Right renal pelvis (tissue), 4 donors: ENCODE measurements at places on chromosomes 3 and 15.
A peak's percentile ranks its signal among the peaks of the same experiment; 100 is the strongest.

- no peak for DNase-seq
Measured at GRCh38 chr3:138289260-138289659, 40.4 kb downstream of the NME9 start.

- no peak for DNase-seq
Measured at GRCh38 chr3:72405943-72406566, 442.2 kb downstream of the SHQ1 start.

DNA sequence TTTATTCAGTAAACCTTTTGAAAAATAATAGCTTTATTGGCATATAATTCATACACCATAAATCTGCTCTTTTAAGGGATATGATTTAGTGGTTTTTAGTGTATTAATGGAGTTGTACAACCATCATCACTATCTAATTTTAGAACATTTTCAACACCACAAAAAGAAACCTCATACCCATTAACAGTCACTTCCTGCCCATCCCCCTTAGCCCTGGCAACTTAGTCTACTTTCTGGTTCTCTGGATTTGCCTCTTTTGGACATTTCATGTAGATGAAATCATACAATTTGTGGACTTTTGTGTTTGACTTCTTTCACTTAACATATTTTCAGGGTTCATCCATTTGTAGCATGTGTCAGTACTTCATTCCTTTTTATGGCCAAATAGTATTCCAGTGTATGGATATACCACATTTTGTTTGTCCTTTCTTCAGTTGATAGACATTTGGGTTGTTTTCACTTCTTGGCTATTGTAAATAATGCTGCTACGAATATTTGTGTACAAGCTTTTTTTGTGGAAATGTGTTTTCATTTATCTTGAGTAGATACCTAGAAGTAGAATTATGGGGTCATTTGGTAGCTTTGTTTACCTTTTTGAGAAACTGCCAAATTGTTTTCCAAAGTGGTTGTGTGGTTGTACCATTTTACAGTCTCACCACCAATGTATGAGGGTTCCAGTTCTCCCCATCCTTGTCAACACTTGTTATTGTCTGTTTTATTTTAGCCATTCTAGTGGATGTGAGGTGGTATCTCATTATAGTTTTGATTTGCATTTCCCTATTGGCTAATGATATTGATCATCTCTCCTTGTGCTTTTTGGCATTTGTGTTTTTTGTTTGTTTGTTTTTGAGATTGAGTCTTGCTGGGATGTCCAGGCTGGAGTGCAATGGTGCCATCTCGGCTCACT, 45.8 kb downstream of the SMAD3 start:
- DNase-seq = no peak

DNA sequence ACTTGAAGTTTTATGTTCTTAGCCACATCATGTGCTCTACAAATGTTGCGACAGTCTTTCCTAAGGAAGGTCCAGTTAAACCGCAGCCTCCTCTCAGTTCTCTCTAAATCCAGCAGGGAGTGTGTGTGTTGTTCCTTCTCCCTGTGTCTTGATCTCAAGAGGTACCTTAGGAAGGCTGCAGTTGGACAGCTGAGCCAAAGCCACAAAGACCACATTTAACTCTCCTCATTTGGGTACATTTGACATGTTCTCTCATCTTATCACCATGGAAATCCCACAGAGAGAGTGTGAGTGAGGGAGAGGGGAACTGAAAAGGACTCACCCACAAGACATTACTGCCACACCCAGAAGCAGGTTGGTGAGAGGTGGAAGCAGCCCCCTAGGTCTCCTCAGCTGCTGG, 79.5 kb downstream of the CD200R1L start:
- no peak for DNase-seq

- DNase-seq = no peak
Measured at GRCh38 chr3:178703268-178703975, 167.2 kb downstream of the KCNMB2 start.

DNA sequence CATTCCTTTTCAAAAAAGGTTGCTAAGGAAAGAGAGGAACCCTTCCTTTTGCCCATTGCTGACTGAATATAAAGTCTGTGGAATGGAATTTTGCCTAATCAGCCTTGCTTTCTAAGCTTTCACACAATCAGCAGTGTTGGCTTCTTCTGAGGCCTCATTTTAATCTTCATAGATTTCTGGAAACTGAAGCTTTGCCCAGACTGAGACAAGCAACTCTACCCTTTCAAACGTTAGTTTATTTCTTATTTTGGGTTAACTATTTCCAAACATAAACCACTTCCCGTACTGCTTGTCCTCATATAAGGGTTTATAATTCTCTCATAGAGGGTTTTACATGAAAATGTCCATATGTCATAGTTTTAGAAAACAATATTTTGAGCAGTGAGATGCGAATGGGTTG, 82.9 kb downstream of the NR1D2 start:
- no peak for DNase-seq

DNA sequence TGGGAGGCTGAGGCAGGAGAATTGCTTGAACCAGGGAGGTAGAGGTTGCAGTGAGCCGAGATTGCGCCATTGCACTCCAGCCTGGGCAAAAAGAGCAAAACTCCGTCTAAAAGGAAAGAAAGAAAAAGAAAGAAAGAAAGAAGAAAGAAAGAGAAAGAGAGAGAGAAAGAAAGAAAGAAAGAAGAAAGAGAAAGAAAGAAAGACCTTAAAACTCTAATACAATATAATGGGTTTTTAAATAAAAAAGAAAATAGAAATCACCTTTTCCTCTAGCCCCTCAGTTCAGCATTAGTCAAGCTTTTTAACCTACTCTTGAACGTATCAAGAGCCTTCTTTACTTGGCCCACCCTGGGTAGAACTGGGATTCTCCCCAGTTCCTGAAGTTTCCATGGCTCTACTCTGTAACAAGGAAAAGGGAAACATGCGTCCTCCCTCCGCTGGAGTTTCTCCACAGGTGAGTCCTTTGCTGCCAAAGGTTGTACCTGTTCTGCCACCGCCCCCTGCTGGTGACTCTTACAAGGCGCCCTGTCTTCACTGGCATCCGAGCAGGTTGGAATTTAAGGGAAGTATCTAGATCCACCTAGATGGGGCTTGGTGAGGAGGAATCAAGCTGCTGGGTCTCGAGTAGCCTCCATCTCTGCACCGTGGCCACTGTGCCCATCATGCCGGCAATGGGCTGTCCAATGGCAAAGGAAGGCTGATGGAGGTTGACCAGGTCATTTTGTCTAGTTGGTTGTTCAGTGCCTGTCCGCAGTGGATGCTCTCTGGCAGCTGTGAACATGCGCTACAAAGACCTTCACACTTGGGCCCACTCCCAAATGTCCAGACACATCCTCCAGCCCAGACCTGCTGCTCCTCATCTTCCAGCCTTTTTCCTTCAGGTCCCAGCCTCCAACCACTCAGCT, 20.6 kb upstream of the EPHB3 start:
- DNase-seq = no peak

DNA sequence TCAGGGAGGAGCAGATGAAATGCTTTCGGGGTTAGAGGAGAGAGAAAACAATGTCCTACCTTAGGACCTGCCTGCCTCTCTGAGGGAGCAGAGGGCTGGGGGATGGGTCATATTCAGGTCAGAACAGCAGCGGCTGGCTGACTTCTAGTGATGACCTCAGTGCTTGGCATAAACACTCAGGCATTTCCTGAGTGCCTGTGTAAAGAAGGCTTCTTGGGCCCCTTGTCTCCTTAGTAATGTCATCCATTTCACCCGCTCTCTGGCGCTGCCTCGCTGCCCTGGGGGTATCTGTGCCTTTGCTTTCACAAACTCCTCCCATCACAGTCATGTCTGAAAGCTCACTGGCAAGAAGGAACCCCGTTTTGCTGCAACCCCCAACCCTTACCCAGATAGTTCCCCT, 82.9 kb upstream of the GSK3B start:
- peak; percentile 3 for DNase-seq
